ENCODE measurements at places on chromosomes 2 and 18.
A peak's percentile ranks its signal among the peaks of the same experiment; 100 is the strongest.

GRCh38 chr18:65415098-65415497, 335.7 kb upstream of the CDH7 start:
- no peak for DNase-seq

DNA sequence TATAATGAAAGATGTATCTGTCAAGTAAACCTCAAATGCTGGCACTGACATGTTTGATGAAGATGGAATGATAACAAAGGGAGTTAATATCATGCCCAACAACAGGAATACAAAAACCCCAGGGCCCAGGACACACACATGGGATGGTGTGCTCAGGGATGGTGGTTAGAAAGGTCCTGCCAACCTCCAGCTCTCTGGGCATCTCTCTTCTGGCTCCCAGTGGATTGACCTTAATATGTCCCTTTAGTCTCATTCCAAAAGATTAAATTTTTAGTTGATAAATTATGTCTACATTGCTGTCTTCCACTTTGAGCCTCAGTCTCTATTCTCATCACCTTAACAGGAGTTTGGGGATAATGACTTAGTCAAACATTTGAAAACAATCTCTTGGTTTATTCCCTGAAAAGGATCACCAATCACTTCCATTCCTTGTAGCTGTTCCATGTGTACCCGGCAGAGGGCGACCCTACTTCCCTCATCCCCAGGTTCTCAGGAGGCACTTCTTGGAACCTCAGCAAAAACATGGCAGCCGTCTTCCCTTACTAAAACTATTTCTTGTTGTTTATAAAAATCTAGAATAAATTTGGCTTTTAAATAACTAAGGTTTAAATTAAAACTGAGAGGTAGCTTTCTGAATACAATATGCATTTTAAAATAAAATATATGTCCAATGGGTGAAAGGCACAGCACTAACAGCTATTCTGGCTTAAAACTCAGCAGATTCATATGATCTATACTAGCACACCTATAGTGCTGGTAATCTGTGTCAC, 29.6 kb downstream of the MCEE start:
- peak; percentile 71 for DNase-seq

- DNase-seq: no peak
These were observed 22.9 kb downstream of the GRHL1 start for GRCh38 chr2:9974343-9974742.

DNA sequence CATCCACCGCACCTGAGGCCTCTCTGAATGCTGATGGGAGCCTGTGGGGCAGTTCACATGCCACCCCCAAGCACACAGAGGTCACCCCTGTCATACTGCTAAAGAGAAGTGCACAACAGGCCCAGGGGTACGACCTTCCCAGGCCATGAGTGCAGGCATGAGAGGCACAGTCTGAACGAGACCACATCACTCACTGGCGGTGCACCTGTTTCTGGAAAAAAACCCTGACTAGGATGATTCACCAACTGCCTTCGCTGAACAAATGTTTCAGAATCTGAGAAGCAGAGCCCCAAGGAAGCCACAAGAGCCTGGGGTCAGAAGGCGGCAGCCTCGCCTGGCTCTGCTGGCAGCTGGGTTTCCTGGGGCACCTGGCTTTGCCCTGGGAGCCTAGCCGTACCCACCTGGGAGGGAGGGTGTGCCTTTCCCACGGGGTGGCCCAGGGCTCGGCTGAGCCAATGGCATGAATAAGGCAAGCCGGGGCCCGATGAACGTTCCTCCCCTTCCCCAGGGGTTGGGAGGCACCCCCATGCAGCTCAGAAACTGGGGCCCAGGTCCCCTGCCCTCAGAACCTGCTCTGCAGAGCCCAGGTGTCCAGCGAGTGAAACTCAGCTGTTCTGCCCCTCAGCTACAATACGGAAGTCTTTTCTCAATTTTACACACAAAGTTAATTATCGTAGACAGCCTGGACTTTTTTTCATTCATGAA, 73.8 kb downstream of the HDAC4 start:
- DNase-seq: peak; percentile 39

- no peak for DNase-seq
These were observed 5.6 kb upstream of the FIGN start for GRCh38 chr2:163741435-163741834.

DNA sequence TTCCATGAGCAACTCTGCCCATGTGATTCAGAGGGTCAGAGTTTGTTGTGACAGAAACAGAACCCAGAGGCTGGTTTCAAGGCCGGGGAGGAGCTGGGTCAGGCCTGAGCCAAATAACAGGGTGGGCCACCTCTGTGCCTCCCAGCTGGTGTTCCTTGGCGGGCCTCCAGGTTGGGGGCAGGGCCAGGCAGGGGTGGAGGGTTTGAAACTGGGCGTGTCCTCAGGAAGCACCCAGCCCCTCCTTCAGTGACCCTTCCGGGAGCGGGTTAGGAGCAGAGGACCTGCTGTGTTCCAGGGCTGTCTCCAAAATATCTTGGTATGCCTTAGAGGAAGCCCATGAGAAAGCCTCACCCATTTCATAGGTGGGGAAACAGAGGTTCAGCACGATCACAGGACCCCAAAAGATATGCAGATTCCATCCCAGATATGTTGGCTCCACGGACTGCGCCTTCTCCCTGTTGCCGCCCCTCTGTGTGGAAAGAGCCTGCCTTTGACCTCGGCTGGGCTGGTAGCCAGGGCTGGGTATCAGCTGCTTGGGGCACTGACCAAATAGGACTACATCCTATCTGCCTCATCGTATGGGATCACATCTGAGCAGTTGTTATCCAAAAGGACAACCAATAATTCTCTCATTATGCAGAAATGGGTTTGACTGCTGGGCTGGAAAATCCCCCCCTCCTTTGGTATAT, 74.8 kb upstream of the GLI2 start:
- DNase-seq: no peak

- no peak for DNase-seq
These were observed 185.2 kb upstream of the SLC14A2 start for GRCh38 chr18:45430041-45430440.

DNA sequence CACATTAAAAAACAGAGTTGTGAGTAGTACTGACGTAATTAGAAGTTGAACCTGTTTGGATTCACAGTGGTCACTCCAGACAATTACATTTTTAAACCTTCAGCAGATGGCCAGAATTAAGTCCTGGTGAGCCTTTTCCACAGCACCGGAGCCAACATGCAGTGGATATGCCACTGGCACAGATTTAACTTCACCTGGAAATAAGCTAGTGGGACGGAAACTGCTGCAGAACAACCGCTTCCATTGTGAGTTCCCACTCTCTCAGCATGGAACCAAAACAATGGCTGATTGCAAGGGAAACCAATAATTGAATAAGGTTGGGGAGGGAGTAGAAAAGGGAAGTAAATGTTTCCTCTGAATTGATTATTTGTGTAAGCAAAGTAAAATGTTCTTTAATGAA, 515.1 kb downstream of the STK39 start:
- no peak for DNase-seq

DNA sequence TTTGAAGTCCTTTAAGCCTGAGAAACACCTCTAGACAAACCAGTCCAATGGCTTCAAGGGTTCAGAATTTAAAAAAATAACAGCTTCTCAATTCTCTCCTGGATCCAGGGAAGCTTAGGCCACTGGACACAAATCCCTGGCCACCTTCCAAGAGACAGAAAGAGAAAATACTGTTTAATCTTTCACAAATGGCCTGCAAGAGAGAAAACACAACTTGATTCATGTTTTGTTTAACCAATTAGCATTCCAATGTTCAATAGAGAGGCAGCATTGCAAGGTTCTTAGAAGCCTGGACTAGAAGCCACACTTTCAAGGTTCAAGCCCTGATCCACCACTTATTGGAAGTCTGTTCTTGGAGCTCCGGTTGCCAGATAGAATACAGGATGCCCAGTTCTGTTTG, 109.0 kb upstream of the PARD3B start:
- no peak for DNase-seq

GRCh38 chr18:36700955-36701354, 127.8 kb downstream of the TPGS2 start:
- DNase-seq: no peak

DNA sequence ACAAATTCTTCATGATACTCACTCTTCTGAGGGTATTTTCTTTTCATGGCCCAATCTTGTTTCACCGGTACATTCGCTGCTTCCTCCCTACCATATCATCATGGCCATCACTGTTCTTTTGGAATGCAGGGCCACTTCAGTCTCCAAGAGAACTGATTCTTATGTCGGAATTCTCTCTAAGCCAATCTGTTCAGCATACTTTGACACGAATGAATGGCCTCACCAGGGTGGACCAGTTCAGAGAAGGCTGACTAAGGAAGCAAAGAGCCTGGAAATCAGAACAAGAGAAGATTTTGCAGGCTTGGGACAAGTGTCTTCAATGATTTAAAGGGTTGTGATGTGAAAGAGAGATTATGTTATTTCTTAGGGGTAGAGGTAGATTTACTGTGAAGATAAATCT, 5.0 kb upstream of the EPB41L5 start:
- DNase-seq: no peak

- no peak for DNase-seq
These were observed 74.8 kb upstream of the FAM98A start for GRCh38 chr2:33673937-33674336.

DNA sequence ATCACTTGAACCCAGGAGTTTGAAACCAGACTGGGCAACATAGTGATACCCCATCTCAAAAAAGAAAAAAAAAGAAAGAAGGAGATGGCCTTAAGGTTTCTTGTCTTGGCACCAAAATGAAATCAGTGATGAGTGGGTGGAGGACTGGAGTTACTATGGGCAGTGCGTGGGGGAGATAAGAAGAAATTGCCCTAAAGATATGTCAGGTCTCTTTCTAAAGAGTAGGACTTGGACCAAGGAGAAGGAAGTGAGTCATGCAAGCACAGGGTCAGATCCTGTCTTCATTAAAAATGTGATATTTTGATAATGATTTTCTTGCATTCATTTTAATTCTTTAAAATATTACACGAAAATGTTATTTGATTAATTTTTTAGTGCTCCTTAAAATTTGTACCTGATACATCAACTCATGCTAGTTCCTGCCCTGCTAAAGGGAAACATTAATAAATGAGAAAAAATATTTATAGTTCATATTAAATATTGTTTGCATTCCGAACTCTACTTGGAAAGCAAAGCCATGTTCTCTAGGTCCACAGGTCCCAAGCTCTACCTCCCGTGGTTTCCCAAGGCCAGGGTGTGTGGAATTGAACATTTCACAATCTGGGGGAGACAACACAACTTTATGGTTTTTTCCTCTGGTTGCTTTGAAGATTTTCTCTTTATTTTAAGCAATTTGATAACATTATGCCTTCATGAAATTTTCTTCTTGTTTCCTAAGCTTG, 62.6 kb upstream of the CTLA4 start:
- no peak for DNase-seq

- no peak for DNase-seq
These were observed 176.0 kb downstream of the CCDC178 start for GRCh38 chr18:33264566-33264965.

GRCh38 chr2:193199322-193199721, 1004.6 kb upstream of the TMEFF2 start:
- no peak for DNase-seq

DNA sequence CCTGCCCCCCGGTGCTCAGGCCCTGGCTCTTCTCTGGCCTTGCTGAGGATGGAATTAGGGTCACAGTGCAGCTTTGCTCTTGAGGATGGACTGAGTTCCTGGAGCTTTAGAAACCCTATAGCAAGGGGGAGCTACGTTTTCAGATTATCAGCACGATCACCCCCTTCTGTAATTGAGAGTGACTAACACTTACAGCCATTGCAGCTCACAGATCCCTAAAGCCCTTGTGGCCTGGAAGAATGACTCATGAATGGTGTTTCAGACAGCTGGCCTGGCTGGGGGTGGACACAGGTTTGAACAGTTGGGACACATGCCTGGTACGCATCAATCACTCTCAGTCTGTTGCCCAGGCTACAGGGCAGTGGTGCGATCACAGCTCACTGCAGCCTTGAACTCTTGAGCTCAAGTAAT, 79.7 kb upstream of the IGFBP5 start:
- DNase-seq: no peak

DNA sequence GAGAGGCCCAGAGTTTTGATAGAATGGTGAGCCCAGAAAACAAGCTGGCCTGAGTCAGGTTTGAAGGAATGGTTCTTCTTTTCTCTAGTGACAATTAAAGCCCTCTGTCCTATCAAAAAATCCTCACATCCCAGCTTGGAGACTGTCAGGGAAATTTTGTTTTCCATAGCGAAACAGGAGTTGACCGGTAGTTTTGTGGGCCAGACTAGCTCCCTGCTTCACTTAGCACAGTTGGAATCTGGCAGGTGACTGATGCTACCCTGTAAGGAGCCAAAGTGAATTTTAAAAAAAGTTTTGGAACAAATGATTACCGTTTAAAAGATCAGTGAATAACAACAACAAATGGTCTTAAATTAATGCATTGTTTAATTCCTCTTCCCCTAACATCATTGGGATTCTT, 6.7 kb downstream of the NAB1 start:
- DNase-seq: no peak

GRCh38 chr2:3126911-3127621, 250.6 kb downstream of the EIPR1 start:
- DNase-seq: peak; percentile 31

DNA sequence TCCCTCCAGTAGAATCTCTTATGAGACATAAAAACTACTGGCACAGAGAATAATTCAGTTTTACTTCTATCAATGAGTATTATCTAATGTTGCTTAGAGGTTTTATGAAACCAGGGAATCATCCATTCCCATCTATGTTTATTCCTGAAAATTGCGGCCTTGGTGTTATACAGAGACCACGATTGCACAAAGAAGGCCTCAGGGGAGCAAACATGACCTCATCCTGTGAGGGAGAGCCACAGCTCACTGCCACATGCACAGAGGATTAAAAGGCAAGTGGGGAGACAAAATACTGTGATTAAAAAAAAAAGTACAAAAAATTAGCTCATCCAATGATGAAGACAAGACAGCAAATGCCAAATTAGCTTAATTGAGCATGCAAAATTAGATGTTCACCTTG, 111.8 kb upstream of the SLC35G4 start:
- DNase-seq: no peak

DNA sequence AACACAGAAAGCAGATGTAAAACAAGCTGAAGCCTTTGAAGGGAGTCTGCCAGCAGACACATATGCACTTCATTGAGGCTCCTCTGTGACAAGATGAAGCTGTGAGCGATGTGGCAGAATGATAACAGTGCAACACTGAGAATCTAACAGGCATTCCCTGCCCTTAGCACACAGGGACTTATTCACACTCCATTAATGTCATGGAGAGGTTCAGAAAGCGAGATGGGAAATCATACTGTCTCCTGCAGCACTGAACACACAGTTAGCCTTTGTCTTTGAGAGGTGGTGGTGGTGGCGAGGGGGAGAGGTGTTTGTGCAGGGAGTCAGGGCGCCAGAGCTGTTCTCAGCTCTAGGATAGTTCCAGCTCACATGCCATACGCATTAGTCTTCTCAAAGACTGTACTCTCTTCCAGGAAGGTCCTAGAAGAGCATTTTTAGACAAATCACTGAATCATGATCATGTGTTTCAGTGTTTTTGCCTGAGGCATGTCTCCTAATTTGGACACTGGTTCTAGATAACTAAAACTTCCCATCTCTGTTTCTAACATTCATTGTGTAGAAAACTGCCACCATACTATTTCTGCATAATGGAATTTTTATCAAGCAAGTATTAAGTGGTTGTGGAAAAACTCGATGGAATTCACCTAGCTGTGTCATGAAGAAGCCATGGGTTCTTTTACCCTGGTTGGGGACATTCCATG, 93.5 kb upstream of the ITGB6 start:
- DNase-seq: no peak
